ENCODE measurements at places on chromosomes 16 and 17.

GRCh38 chr16:6375465-6376075 is 957.1 kb upstream of the RBFOX1 start:
- peak; percentile 61 for DNase-seq

- DNase-seq: no peak
Measured at GRCh38 chr16:2865651-2866050, 7.7 kb upstream of the PRSS22 start.

GRCh38 chr17:2724784-2725164 is 13.2 kb upstream of the CLUH start:
- DNase-seq: no peak

GRCh38 chr17:75922963-75923874 is 17.6 kb downstream of the FBF1 start:
- DNase-seq: no peak

GRCh38 chr17:48100591-48101011 is 677 bp downstream of the CBX1 start:
- peak; percentile 86 for DNase-seq

DNA sequence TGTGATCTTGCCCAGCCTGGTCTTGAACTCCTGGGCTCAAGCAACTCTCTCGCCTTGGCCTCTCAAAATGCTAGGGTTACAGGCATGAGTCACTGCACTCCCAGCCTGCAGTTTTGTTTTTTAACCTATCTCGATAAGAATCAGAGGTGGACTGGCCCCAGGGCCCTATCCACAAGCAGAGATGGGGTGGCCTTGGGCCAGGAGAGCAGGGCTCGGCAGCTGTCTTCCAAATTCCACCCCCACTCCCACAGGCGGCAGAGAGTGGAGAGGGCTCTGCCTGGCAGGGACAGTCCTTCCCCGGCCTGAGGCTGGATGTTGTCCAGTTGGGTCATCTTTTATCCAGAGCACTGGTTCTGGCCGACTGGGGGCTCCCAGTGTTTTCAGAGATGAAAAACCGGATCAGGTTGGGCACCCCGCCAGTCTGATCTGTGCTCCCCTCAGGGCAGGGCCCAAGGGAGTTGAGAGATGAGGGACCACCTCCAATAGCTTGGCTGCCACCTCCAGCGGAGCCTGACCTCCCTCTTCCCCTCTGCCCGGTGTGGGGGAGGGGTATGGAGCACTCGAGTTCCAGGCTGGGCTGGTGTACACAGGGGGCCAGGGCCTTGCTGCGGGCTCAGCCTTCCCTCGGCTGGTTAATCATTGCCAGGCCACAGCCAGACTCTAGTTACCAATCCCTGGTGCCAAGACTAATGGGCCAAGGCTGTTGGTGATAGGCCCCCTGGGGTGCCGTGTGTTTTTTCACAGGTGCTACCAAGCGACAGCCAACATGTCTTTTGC is 30.3 kb upstream of the MYO15B start:
- no peak for DNase-seq

DNA sequence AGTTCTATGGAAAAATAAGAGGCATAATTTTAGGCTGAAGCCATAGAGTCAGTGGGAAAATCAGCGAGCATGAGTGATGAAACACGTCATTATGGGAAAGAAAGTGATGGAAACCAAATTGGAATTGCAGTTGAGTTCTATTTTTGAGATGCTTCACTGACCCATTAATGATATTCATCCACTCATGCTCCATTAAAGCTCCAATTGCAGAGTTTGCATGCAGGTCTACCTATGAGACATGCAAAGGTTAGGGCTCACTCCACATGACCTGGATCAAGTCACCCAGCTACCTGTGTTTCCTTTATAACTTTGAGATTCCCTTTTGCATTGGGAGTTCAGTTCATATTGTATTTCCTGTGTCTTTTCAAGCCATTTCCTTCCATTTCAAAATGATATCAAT is 8.0 kb upstream of the KRTAP2-4 start:
- DNase-seq: peak; percentile 4

- no peak for DNase-seq
Measured at GRCh38 chr16:86579268-86580062, 1.1 kb downstream of the FOXL1 start.

Data from DMS79 treated with DMSO at 0.1 percent for 48 hours (cell line).